ENCODE measurements at places on chromosomes 7 and 10.

DNA sequence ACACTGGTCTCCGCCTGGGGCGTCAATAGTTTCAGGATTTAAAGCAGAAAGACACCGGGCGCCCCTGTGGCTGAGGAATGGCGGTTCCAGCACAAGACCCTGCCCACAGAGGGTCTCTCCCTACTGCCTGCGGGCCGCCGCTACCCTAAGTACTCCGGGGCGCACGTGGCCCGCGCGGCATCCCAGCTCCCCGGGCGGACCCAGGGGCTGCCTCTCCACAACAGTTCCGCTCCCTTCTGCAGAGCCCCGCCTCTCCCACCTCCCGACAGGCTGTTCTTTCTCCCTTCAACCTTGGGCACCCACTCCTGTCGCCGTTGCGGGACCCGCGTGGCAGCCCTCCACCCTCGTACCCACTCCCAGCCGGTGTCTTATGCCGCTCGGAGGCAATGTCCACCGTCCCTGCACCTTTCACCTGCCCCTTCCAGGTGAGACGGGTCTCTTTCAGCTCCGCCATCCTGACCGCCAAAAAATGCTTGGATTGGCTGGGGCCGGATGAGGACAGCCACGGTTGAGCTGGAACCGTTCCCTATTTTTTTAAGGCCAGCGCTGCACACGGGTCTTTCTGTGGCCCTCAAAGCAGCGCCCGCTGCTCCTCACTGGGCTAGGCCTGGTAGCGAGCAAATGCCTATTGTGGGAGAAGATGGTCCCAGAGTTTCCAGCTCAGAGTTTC lies 1.6 kb upstream of the NKX2-3 start:
- no peak for DNase-seq

GRCh38 chr10:61941202-61941681 lies 39.7 kb downstream of the ARID5B start:
- no peak for DNase-seq

DNA sequence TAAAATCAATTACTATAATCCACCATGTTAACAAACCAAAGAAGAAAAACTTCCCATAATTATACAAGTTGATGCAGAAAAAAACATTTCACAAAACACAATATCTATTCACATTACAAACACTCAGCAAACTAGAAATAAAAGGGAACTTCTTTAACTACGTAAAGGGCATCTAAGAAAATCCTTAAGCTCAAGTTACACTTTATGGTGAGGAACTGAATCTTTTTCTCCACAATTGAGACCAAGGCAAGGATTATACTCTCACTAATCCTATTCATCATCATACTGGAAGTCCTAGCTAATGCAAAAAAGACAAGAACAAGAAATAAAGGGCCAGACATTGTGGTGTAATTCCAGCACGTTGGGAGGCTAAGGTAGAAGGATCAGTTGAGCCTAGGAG lies 159.9 kb downstream of the ZNF365 start:
- no peak for DNase-seq

DNA sequence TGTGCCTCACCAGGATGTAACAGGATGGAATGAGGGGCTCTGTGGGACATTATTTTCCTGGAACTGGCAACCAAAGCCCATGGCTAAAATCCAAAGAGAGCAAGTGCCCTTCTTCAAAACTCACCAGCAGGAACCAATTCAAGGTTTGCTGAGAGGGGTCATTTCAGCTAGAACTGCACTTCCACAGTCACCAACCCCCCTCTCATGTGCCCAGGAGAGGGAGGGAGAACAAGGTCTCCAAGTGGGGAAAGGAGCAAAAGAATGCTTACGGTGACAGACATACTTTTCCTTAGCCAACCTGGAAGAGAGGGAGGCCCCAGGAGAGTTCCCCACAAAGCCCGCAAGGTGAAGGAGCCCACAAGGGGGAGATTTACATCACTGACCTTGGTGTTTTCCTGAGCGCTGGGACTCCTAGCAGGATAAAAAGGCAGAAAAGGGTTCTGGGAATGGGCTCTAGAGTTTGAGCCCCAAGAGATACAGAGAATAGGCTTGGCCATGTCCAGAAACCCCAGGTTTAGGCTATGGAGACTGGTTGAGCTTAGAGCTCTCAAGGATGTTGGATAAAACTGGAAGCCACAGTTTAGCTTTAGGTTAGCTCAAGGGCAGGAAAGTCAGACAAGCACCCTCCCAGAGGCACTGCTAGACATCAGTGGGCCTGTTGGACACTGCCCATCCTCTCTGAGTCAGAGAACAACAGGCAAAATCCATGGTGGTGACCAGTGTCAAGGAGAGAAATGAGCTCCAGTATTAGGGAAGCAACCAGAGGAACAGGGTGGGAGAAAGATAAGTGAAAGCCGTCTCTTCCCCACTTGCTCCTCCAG lies 63.9 kb upstream of the GHITM start:
- no peak for DNase-seq

- DNase-seq = no peak
These were observed 178.1 kb upstream of the GALNT17 start for GRCh38 chr7:70953796-70954195.

DNA sequence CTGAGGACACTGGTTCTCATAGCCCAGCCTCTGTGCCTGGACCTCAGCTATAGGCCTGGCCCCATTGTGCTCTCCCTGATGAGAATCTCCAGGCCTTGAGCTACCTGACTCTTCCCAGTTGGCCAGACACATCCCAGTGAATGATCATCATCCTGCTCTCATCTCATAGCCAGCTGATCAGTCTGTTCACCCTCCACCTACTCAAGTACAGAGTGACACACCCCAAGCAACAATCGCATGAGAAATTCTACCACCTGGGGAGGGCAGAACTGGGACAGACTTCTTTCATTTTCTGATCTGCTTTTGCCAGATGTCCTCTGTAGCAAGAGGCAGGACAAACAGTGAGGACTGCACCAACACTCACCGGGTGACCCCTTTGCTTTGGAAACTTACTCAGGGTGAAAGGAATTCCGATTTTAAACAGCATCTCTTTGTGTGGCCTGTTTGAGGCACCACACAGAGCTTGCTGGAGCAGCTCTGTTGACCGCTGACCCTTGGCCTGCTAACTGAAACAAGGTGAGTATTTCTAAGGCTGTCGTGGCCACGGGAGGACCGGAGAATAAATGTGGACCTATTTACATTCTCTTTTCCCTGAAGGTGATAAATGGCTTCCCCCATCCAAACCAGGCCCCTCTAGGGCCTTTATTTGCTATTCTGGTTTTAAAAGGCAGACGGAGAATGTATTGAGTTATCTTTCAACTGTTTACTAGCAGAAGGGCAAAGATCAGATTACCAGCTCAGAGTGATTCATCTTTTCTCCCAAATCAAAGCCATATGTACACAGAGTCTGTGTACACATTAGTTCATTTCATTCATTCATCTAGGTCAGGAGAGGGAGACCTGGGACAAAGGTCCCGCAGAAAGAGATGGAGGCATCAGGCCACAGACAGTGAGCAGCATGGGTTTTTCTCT lies 181.4 kb upstream of the TNS3 start:
- DNase-seq = no peak

DNA sequence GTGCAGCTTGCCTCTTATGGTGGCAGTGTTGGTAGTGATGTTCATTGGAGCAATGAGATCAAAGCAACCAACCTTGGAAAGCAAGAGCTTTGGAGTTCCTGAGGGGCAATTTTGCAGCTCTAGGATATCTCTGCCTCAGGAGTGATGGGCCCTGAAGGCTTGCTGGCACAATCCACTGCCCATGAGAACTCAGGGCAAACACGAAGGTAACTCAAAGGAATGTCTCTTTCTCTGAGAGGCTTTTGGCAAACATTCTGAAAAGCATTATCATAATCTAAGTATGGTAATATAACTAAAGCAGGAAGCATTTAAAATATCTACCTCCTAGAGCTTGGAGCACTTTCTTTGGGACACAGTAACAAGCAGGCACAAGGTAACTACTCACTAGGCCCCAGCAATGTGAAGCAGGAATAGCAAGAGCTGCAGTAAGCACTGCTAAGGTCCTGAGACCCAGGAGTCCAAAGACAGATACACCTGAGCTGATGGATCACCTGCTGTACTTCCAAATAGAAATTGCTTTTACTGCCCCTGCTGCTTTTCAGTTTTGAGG lies 103.1 kb downstream of the NRF1 start:
- DNase-seq = no peak

DNA sequence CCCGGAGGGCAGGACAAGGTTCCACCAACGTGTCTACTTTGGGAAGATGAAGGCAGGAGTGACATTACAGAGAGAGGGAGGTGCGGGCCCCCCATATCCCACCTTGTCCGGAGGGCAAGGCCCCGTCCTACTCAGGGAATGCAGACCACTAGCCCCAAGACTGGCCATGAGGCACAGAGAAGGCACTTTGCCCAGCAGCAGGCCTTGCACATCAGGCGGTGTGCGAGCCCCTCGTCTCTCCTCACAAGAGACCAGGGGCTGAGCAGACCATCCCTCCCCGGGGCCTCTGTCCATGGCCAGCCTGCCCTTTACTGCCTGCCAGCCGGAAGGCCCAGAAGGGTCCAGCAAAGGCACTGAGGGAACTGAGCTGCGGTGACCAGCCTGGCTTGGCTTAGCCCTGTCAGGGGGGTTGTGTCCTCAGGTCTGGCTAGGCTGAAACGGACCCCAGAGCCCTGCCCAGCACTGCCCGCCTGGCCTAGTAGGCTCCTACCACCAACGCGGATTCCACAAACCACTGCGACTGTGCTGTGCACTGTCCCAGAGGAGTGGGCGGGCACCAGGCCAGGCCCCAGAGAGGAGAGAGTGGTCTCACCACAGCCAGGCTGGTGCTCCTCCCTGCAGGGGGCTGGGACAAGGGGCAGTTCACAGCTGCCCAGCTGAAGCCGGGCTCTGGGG lies 16.7 kb downstream of the CAMK2B start:
- no peak for DNase-seq

GRCh38 chr7:33905389-33906032 lies at the start of gene BMPER:
Gene BMPER (plus strand): TSS chr7:33905539. CDS start chr7:33905614, 75 bp downstream.
- no peak for DNase-seq

GRCh38 chr7:71419546-71420337 lies 287.8 kb downstream of the GALNT17 start:
- DNase-seq = no peak

DNA sequence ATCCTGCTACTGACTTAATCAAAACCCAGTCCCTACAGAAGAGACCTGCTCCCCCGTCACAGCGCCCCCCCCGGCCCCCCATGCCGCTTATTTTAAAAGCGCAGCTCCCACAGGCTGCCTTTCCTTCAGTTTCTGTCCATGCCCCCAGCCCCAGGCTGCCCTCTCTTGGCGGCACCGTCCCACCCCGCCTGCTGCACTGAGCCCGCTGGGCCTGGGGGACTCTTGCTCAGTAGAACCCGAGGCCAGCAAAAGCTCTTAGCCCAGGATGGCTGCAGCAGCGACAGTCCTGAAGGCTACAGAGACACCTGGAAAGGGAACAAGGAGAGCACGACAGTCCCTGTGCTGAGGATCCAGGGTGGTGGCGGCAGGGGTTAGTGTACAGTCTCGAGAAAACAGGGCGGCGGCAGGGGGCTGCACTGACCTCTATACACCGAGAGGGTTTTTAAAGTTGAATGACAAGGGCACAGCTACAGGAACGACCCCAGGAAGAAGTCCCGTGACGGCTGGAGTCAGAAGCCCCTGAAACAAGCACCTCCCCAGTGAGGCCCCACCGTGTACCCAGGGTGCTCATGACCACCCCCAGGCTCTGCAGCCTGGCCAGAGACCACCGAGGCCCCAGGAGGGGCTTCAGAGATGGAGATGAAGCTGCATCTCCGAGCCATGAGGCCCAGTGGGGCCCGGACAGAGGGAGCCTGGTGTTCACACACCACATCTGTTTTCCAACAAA lies 54.4 kb downstream of the ZRANB1 start:
- DNase-seq = no peak

DNA sequence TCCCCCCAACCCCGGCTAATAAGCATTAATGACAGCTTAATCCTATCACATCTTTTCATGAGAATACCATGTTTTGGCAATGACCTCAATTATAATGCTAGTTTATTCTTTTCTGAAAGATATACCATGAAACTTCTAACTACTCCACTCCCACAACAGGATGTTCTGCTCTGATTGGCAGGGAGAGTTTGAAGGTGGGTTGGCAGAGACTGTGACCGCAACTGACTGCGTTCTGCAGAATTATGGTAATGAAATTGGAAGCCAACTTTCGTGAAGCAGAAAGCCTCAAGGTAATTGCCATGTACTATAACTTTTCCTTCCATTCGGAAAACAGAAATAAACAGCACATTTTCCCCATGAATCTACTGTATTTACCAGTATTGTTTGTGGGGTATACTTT lies 288.2 kb upstream of the SEMA3D start:
- DNase-seq = no peak

GRCh38 chr7:31785101-31785500 lies 98.1 kb downstream of the PPP1R17 start:
- DNase-seq = no peak

DNA sequence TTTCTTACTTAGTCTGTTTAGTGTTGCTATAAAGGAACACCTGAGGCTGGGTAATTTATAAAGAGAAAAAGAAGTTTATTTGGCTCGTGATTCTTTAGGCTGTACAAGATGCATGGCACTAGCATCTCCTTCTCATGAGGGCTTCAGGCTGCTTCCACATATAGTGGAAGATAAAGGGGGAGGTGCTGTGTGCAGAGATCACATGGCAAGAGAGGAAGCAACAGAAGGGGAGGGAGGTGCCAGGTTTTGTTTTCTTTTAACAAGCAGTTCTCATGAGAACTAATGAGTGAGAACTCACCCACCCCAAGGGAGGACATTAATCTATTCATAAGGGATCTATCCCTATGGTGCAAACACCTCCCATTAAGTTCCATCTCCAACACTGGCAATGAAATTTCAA lies 17.3 kb downstream of the CYP2E1 start:
- DNase-seq = no peak

DNA sequence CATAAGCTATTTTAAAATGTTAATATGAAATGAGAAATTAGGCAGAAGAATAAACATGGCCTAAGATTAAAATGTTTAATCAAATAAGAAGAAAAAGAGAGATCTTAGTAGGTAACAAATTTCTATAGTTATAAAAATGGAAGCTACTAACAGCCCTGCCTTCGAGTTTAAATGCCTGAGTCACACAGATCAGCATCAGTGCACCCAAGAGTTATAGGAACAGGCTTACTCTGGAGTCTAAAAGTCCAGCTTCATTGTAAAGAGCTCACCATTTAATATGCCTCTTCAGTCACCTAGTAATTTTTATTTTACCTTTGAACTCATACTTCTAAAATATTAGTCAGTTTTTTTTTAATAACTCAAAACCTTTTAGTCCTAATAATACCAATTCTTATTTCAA lies 52.6 kb downstream of the BRI3 start:
- DNase-seq = no peak

- no peak for DNase-seq
These were observed 19.9 kb upstream of the INSYN2A start for GRCh38 chr10:127216274-127216673.

DNA sequence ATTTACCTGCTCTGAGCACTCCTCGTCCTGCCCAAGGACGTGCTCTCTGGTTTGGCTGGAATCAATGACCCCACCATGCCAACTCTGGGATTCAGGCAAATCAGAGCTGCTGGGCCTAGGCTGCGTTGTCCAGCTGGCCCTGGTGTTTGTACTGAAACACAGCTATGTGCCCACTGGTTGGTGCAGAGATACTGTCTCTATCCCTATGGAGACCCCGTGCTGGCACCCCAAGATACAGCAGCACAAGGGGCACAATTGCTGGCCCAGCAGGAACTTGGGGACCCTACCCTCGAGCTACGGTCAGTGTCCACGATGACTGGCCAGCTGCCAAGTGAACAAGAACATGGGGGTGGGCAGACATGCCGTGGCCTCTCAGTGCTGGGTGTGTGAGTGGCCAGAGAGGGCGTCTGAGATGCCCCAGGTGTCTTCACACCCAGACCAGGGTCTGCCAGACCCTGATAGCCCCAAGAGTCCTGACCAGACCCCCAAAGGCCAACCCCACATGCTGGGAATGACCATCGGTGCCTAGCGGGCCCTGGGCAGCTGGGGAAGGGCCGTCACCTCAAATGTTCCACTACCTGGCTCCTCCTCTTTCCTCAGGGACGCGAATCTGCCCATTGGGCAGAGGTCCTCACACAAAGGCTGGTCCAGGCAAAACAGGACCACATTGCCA lies 79.3 kb upstream of the ZNF479 start:
- DNase-seq = no peak

Measured in stimulated activated CD4-positive, alpha-beta T cell treated with anti-CD3 and anti-CD28 coated beads, Interleukin-15, amount 100 ng/mL, for 1 hour (primary cell).